Activated CD4-positive, CD25-positive, alpha-beta regulatory T cell (primary cell): ENCODE measurements at places on chromosomes 4 and X.

DNA sequence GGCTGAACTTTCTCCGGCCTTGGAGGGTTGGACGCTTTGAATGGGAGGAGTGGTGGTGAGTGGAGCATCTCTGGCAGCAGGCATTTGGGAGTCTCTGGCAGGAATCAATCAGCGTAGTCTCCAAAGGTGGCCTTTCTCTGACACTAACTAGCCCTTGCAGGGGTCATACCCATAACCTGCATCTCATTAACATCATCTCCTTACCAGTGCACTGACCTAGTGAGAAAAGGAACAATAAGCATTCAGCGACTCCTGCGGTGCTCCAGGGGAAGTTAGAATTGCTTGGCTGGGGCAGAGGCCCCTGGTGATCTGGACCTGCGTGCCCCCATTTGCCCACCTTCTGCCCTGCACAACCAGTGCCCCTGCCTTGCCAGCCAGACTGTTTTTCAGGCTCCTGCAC, 161.9 kb downstream of the PTTG2 start:
- no peak for DNase-seq

GRCh38 chr4:1400191-1400805, 5.9 kb downstream of the NKX1-1 start:
- DNase-seq = no peak

- DNase-seq = no peak
These were observed 106.0 kb downstream of the GPR143 start for GRCh38 chrX:9659571-9660195.

DNA sequence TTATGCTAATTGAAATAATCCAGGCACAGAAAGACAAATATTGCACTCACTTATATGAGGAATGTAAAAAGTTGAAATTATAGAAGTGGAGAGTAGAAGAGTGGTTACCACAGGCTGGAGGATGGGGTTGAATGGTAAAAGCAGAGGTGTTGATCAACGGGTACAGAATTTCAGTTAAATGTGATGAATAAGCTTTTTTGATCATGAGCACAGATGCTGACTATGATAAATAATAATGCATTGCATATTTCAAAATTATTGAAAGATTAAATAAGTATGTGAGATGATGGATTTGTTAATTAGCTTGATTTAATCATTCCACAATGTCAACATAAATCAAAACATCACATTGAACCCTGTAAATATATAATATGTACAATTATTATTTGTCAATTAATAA, 213.1 kb downstream of the DCAF12L2 start:
- DNase-seq = no peak

- DNase-seq = no peak
These were observed 811.6 kb downstream of the GLUD2 start for GRCh38 chrX:121858867-121859647.

DNA sequence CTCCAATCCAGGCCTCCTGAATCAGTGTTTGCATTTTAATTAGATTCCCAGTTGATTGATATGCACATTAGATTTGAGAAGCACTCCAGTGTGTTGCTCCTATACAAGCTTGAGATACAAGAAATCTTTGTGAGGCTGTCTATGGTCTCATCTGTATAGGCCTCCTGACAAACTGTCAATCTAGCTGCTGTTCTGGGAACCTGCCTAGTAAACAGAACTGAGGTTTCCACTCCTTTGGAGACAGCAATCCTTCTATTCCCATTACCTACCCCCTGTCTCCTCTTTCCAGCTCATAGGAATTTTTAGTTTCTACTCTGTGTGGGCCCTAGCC, 306.1 kb upstream of the EMCN start:
- DNase-seq = no peak

GRCh38 chrX:29435396-29435795, 780.0 kb upstream of the MAGEB2 start:
- DNase-seq = no peak

- no peak for DNase-seq
These were observed 3.7 kb upstream of the SH3TC1 start for GRCh38 chr4:8195431-8195830.

- DNase-seq = no peak
These were observed 21.7 kb upstream of the CXCR3 start for GRCh38 chrX:71640002-71640401.

DNA sequence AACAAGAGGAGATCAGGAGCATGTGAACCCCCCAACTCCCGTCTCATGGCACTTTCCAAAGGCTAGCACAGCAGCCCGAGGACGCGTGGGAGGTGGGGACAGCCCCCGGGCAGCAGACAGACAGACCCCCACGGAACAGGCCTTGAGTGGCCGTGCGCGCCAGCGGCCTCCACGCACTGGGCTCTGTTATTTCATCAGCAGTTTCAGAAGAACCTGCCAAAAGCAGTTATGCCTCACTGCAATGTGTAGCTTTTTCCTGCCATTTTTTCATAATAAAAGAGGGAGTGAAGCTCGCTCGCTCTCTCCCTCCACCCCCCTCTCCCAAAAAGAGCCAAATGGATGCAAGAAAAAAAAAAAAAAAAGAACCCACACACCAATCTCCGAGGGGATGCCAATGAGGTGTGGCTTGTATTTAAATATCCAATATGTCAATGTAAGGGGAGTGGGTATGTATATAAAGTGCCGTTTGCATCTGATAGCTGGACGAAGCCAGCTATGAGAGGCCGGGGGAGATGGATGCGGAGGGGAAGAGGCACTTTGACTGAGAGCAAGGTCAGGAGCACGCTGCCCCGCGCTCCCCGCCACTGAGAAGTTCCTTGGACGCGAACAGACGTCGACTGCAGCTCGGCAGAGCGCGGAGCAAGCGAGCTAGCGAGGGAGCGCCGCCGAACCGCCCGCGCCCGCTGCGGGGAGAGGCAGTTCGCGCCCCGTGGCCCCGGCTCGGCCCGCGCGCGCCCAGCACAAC, at the start of gene FGF16:
Gene FGF16, plus strand, starts transcription at position 482 of the 745 bp plus-strand sequence. CDS start 286 bp downstream, outside the sequence.
- DNase-seq = no peak

DNA sequence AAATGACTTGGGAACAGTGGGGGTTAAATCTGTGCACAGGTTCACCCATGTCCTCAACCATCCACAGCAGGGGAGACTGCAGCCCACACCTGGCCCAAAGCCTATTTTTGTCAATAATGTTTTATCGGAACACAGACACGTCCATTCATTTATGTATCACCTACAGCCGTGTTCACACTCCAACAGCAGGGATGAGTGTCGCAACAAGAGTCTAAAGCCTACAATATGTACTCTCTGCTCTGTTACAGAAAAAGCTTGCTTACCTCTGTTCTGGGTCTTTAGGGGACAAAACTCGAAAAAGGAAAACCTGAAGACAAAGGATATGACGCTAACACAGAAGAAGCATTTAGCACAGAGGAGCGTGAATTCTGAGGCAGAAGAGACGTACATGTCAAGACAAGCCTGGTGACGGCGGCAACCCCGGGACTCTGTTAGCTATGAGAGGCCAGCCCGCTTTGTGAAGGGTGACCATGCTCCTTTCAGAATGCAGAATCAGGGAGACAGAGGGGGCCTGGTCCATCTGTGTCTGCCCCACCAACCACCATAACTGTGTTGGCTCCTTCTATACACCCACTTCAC, 45.5 kb downstream of the AFAP1 start:
- DNase-seq = no peak

- DNase-seq = no peak
These were observed 877.8 kb downstream of the FAM133A start for GRCh38 chrX:94551831-94552230.

DNA sequence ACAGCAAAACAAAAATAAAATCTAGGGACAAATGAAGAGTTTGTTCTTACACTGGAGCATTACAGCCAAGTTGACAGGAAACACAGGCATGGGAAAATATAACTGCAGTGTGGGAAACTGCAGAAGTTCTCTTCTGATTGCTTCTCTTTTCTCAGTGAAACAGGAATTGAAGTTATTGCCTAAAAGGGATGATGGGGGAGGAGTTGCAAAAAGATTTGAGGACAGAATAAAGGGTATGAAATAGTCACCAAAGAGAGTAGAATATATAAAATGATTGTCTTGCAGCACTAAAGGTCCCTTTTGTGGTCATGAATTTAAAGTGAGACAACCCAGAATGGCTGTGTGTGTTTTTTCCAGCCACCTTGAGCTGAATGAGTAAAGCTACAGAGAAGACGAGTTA, 103.7 kb downstream of the JADE1 start:
- no peak for DNase-seq

- no peak for DNase-seq
These were observed 1.5 kb upstream of the CTAG2 start for GRCh38 chrX:154654925-154655324.

DNA sequence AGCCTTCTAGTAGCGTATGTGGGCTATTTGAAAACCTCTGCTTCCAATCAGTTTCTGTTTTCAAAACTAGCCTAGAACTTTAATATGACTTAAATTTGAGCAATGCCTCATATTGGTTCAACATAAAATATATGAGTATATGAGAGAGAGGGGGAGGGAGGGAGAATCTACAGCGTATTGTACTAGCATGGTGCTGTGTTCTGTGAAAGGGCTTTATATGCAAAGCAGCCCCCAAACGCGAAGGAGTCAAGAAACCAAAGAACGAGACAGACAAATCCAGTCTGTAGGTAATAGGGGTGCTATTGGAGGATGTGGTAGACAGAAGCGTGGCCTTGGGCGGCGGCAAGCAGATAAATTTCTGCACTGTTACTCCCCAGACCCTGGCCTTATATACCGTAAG, 784 bp upstream of the ANXA5 start:
- DNase-seq = no peak

GRCh38 chr4:40490481-40490880, 139.2 kb downstream of the RBM47 start:
- no peak for DNase-seq

- no peak for DNase-seq
These were observed 47.0 kb downstream of the FGFRL1 start for GRCh38 chr4:1058198-1058996.

- no peak for DNase-seq
These were observed 1808.9 kb upstream of the TENM3 start for GRCh38 chr4:180434131-180434895.

DNA sequence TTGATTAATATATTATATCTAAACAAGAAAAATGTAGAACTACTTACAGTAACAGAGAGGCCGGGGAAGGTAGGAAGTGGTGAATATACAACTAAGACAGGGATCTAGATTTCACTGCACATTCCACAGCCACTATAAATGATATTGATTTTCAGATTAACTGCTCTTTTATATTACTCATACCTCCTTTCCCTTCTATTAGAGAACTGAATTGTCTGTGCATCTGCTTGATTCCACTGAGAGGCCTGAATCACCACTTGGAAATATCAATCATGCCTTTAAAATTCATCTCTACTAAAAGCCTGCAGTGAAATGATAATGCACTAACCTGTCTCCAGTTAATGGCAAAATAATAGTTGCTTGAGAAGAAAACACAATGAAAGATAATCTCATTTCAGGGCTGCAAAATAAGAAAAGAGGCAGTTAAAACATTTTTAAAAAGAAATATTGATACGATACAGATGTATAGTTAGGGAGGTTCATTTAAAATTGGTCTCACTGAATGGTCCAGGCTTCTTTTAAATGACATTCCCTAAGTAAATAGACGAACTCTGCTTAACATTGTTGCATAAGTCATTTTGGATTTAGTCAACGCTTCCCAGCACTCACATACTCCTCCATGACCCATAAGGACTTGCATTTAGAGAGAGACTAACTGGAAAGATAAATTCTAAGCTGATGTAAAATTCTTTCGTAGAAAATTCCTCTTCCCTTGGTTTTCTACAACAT, 3.8 kb downstream of the ANTXR2 start:
- DNase-seq = no peak

GRCh38 chr4:183716302-183716701, 57.2 kb downstream of the TRAPPC11 start:
- DNase-seq = no peak

- no peak for DNase-seq
These were observed 804.8 kb downstream of the ADGRL3 start for GRCh38 chr4:62004881-62005280.

- no peak for DNase-seq
These were observed 55.8 kb downstream of the HHIP start for GRCh38 chr4:144701683-144702233.

DNA sequence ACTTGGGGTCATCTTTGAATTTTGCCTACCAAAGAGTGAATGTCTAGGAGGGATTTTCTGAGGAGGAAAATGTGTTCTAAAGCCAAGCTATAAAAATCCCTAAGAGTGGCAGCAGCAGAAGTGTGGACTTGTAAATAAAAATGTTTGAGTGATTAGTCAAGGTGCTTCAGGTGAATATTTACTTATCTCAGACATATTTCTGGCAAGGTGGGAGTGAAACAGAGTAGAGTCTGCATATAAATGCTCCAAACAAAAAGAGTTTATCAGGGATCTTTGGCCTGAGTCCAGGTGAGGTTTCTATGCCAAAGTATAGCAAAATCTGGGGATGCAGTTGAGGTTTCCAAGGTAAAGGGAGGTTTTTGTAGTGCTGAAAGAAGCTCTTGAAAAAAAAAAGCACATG, 19.7 kb downstream of the CYSLTR1 start:
- DNase-seq = no peak

GRCh38 chrX:66994729-66995128, 355.9 kb upstream of the EDA2R start:
- DNase-seq = no peak

DNA sequence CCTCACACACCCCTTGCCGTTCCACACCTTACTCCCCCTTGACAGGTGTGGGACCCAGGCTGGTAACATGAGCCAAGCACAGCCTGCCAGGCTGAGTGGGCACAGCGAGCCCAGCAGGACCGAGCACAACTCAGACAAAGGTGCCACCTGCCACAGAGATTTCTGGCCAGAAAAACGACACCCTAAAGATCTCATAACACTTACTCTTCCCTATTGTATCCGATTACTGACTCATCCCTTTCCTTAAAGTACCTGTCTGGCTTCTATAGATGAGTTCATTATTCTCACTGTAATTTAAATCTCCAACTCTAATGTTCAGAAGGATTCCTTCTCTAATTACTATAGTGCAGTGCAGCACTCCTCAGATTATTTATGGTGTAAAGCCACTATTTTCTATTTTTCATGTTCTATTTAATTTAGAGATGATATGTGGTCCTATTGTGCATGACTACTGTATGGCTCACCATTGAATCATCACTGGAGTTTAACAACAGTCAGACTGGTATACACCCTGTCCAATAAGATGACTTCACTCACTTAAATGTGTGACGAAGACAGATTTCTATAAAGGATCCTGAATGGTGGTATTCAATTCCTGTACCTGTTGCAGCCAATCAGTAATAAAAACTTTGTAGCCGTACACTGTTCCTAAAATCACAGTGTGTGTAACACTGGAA, 7.6 kb upstream of the SYTL5 start:
- DNase-seq = no peak

DNA sequence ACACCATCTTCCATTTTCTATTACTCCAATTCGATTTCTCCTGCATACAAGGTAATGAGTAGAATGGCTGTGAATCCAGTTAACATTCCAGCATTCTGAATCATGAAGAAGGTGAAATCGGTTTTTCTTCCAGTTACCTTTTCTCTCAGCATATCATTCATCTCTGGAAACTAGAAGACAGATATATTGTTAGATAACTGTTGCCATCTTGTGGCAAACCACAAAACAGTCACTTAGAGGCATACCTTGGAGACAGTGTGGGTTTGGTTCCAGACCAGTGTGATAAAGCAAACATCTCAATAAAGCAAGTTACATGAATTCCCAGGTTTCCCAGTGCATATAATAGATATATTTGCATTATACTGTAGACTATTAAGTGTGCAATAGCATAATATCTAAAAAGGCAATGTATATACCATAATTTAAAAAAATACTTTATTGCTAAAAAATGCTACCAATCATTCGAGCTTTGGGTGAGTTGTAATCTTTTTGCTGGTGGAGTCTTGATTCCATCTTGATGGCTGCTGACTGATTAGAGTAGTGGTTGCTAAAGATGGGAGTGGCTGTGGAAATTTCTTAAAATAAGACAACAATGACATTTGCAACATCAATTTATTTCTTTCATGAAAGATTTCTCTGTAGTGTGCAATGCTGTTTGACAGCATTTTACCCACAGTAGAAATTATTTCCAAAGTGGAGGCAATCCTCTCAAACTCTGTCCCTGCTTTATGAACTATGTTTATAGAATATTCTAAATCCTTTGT, 82.1 kb downstream of the SLC39A8 start:
- DNase-seq = no peak
